CD4-positive, CD25-positive, alpha-beta regulatory T cell (primary cell): ENCODE measurements at places on chromosomes 4 and X. TPM values are rescaled to one million over a fixed set of nuclear protein-coding genes. Genes with fewer than 3 reads are reported as not detected.

The BMP3 gene
- not detected for total RNA-seq

The CXCL13 gene
- not detected for total RNA-seq

The CT45A5 gene
- total RNA-seq = not detected

The NWD2 gene
- not detected for total RNA-seq

The GPAT3 gene
- 2.4 TPM for total RNA-seq

The COMMD8 gene
- 9.3 TPM for total RNA-seq

The PDE5A gene
- total RNA-seq = 4.9 TPM

The UGT2B11 gene
- total RNA-seq = not detected
